ENCODE measurements at places on chromosomes 1 and 21.

DNA sequence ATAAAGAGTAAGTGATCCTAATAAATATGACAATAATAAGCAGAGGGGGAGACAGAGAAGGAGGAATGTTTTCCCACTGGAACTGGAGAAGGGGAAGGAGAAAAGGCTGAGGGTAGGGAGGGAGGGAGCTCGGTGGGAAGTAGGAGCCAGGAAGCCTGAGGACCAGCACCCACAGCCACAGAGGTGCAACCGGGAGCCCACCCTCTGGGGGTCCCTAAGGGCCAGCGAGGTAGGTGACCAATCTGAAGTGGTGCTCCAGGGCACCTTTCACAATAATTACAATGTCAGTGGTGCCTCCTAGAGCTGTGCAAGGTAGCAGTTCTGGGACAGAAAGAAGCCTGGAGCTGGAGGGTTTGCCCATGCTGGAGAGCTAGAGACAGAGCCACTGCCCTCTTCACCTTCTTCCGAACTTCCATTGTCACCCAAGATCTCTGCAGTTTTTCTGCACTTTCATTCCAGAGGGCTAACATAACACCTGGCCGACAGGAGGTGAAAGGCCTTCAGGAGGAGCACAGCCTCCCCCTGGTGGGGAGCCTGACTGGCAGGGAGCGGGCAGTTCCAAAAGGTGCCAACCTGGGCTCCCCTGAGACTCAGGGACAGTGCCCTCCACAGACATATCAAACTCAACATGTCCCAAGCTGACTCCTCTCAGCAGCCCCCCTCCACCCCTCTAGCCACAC lies 4.1 kb upstream of the AHCYL1 start:
- no peak for DNase-seq

DNA sequence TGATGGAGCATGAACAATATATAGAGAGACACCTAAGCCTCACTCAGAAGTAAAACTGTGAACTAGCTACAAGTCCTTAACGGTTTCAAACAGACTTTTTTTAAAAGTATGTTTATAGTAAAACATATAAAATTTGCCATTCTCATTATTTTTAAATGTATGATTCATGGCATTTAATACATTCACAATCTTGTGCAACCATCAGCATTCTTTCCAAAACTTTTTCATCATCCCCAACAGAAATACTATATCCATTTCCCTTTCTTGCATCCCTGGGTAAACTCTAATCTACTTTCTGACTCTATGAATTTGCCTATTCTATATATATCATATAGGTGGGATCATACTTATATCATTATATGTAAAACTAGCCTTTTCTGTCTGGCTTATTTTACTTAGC lies 25.5 kb downstream of the EVI5 start:
- no peak for DNase-seq

- no peak for DNase-seq
These were observed 56.0 kb upstream of the EDARADD start for GRCh38 chr1:236338096-236338495.

GRCh38 chr1:210707300-210708240 lies 378.9 kb downstream of the HHAT start:
- DNase-seq, result no peak

DNA sequence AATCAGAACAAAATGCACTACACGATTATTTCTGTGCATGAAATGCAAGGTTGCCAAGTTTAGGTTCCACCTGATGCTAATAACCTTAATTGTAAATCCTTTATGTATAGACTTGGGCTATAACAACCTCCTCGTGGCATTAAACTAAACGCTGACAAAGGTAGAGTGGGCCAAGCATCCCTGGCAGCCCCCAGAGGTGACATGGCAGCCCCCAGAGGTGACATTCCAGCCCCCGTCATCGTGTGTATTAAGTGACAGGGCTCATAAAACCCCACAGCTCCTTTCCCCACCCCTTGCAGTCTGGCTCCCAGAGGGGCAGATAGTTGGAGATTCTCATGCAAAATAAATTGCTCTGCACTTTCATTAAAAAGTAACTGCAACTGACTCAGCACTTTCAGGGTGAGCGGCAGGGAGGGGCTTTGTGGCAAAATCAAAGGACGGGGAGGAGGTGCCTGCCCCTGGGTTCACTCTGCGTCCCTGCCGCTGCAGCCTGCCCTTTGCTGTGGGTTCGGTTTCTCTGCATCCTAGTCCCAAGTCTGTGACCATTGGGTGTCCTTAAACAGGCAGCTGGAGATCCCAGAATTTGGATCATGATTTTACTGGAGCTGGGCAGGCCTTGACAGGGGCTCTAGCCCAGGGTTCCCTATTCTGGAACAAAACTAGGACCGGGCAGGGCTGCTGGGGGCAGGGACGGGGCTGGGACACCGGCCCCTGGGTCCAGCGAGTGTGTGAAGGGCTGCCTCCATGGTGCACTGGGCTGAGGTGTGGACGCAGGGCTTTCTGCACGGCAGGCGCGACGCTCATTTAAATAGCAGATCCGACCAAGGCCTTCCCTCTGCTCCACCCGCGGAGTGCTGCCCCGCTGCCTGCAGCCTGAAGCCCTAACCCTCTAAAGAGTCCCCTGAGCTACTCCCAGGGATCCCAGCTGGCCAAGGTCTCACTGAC lies 234.9 kb upstream of the VAMP3 start:
- no peak for DNase-seq

- DNase-seq, result no peak
These were observed 6.7 kb downstream of the NR5A2 start for GRCh38 chr1:200034262-200034557.

Measured in CMK (cell line).